Activated gamma-delta T cell treated with anti-CD3 and anti-CD28 coated beads, Interleukin-2, amount 50 U/mL, for 16 hours (primary cell): ENCODE measurements at places on chromosomes 2 and 18.

GRCh38 chr18:24658302-24658701, 197.9 kb downstream of the HRH4 start:
- DNase-seq: no peak

DNA sequence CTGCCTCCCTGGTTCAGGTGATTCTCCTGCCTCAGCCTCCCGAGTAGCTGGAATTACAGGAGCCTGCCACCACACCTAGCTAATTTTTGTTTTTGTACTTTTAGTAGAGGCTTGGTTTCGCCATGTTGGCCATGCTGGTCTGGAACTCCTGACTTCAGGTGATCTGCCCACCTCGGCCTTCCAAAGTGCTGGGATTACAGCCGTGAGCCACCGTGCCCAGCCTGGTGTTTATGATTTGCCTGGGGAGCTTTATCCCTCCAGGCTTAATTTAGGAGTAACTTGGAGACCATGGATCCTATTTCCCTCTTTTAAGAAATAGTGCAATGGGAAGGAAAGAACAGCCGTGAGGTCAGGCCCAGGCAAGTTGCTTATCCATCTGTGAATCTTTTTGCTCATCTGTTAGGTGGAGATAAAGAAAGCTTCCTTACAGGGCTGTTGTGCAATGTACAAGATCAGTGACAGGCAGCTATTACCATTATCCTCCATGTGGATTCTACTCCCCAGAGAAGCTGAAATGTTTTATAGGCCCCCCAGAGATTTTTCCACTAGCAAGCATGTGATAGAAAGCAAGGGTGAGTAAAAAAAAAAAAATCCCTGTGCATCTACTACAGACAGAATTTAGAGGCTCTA, 104.9 kb upstream of the MGAT5 start:
- DNase-seq: no peak

- peak; percentile 47 for DNase-seq
These were observed 25.5 kb upstream of the PXDN start for GRCh38 chr2:1769703-1770422.

DNA sequence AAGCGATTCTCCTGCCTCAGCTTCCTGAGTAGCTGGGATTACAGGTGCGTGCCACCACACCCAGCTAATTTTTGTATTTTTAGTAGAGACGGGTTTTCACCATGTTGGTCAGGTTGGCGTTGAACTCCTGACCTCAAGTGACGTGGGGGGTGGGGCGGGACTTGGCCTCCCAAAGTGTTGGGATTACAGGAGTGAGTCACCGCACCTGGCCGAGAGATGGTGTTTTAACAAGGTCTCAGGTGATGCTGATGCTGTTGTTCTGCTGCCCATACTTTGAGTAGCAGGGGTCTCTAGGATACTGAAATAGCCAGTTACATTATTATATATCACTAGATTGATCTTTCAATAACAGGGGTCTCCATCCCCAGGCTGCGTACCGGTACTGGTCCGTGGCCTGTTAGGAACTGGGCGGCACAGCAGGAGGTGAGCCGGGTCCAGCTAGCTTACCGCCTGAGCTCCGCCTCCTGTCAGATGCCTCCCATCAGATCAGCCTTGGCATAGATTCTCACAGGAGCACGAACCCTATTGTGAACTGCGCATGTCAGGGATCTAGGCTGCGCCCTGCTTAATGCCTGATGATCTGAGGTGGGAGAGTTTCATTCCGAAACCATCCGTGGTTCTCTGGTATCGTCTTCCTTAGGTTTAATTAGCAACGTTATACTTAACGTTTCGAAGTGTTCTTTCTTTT, 48.3 kb upstream of the SLC38A11 start:
- no peak for DNase-seq

DNA sequence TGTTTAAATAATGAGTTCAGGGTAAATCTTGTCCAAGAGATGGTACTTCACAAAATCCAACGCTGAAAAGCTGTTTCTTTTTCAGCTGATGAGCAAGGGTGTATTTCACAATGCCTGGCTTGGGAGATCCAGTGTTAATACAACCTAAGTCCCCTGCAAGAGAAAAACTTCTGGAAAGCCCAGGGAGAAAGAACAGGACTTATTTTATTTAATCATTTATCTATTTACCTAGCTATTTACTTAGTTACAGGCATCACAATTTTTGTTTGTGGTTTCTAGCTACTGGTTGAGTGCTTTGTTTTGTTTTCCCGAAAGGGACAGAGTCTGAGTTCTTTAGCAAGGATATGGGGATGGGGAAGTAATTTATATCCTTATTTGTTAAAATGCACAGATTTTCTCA, 598.2 kb upstream of the SYT4 start:
- DNase-seq: no peak

- no peak for DNase-seq
These were observed 3.1 kb downstream of the TWIST2 start for GRCh38 chr2:238851026-238851425.

DNA sequence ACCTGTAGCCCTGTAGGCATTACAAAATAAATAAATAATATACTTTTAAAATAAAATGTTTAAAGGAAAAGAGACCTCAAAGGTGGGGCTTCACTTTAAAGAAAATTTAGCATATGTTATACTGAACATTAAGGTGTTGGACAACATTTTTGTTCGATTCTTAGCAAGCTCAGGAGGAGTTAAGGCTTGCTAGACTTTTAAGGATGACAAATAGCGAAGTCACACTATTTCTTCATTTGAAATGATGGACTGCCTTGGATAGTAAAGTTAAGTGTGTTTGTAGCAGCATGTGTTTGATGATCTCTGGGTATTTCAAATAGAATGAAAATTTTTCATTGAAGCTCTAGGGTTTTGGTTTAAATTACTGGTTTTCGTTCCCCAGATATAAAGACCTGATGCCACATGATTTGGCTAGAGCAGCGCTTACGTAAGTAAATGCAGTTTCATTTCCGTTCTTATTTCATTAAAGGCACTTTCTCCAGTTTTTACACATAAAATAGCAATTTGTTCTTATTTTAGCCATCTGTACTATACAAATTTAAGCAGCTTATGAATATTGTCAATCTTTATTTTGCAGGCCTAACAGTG, 24.9 kb downstream of the HADHB start:
- no peak for DNase-seq

DNA sequence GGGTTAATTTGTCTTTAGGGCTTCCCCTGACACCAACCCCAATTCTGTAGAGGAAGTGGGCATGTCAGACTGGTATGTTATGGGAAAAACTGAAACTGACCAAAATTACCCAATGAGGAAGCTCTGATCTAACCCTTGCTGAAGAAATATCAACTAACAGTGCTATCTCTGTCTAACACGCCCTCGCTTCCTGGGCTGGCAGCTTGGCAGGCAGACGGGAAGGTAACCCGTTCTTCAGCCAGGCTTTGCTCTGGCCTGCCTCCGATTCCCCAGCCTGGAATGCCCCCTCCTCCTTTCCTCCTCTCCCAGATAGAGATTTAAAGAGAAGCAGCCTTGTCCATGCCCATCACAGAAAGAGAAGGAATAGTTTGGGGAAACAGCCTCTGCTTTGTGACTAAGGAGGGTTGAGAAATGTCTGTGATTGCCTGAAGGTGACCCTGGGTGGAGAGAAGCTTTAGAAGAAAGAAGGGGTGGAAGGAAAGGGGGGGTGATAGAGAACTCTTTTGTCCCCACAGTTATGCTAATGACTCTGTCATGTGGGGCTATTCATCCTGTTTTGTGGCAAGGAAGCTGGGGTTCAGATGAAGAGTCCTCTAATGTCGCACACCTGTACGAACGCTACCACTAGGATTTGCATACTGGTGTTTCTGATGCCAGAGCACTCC, 15.4 kb downstream of the HK2 start:
- no peak for DNase-seq

DNA sequence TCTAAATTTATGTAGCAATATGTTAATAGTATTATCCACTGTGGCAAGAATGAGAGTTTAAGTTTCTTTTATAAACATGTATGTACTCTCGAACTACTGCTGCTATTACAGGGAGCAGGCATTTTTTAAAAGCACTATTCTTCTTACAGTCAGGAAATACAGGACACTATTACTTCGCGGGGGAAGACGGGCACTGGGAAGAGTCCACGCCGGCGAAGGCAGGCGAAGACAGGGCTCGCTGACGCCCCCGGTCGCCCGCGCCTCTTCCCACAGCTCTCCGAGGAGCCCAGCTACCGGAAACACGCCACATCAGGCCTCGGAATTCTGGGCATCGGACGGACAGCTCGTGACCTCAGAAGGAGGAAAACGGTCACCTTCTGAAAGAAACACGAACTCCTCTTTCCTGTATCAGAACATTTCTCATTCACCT, 90.2 kb downstream of the FAM161A start:
- DNase-seq: no peak

- DNase-seq: no peak
These were observed 60.2 kb downstream of the VSNL1 start for GRCh38 chr2:17600556-17601204.

DNA sequence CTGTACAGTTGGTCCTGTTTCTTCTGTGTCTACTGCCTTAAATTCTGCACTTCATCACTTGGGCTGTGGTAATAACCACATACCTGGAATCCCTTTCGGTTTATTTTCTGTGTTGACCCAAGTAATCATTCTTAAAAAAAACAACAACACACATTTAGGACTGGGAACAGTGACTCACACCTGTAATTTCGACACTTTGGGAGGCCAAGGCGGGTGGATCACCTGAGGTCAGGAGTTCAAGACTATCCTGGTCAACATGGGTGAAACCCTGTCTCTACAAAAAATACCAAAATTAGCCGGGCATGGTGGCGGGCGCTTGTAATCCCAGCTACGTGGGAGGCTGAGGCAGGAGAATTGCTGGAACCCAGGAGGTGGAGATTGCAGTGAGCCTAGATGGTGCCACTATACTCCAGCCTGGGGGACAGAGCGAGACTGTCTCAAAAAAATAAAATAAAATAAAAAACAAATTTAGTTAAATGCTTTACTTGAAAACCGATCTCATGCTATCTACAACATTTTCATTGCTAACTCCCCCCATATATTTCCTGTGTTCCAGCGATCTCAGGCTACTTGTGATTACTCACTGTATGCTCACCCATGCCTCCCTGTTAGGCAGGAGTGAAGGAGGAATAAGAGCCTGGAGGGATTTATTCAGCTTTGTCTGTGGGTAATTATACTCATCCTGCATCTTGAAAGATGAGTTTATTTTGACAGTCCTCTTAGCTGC, 18.2 kb downstream of the ACSL3 start:
- DNase-seq: no peak

- DNase-seq: no peak
These were observed 4.2 kb downstream of the CAPN10 start for GRCh38 chr2:240590681-240591111.

DNA sequence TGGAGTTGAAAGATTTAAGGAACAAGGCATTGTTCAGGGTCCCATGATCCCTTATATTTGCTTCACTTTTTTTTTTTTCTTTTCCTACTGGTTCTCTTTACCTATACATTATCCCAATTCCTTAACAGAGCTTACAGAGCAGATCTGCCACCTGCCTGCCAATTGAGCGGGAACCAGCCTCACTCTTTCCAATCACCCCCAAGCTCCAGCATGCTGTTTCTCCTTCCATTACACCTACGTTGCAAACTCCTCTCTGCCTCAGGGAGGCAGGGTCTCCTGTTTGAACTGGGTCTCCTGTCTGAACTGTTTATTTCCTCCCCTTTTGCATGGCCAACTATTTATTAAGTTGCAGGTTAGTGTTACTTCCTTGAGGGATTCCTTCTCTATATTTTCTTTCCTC, 77.2 kb upstream of the SLC38A11 start:
- no peak for DNase-seq

DNA sequence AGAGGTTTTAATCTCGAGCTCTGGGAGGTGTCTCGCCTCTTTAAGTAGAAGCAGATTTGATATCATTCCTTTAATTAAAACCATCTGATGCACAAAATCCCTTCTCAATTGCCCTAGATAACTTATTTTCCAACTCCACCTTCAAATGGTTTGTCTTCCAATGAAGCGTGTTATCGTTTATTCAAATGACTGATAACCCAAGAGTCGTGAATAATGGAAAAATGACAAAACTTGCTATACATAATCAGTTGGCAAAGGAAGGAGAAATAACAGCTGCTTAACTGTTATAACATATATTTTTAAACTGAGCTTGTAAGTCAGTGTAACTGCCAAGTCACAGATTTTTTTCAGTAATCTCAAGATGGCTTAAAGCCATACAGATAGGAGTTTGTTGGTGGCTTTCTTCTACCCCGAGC, 144.6 kb downstream of the QPCT start:
- no peak for DNase-seq

- DNase-seq: no peak
These were observed 287.0 kb upstream of the SLC14A2 start for GRCh38 chr18:45328296-45328695.

- DNase-seq: no peak
These were observed 254.2 kb downstream of the KCNS3 start for GRCh38 chr2:18132697-18133096.

DNA sequence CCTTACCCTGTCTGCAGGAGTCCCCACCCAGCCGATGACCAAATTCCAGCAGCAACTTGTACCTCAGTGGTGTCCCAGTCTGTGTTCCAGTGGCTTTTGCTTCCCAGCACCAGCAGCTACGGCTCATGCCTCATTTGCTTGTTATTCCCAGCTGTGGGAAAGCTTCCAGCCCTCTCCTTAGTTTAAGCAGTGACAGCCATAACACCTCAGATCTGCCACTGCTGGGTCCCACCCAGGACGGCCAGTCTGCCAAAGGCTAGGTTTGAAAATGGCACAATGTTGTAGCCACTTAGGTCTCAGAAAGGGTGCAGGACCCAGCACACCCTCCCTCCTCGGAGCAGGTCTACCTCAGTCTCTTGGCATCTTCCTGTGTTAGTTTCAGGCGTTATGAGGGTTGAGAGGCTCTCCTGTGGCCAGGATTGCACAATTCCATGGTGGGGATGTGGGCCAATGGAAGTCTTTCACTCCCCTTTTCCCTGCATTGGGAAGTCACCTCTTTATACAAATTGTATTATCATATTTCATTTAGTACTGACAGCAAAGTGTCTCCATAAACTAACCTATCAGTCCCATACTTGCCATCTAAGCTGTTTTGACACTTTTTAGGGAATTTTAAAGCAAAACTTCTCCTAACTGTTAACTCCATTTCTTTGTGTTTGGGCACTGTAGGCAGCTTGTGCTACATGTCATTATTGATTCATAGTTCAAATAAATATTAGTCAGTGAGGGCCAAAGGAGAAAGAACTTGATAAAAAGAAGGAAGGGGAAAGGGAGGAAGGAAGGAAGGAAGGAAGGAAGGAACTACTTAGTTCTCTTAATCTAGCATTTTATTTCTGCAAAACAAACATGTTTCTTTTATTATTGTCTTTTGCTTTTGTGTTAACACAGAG, 62.9 kb upstream of the FAM110C start:
- no peak for DNase-seq

- no peak for DNase-seq
These were observed 37.1 kb downstream of the SLC25A52 start for GRCh38 chr18:31723639-31723989.

DNA sequence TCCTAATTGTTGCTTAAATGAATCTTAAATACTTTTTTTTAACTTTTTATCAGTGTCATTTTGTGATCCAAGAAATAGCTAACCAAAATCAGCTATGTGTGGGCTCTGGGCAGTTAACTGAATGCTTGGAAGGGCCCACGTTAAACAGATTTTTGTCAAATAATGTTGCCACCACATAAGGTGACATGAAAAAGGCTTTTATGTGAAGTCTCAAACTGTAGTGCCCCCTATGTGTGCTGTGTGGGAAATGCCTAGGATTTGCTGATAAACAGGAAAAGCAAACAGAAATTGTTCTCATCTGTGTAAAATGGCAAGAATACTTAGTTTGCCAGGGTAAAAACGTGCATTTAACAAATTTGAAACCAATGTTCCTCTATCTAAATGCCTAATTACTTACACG, 242.2 kb downstream of the ZNF516 start:
- no peak for DNase-seq
